ENCODE measurements at places on chromosomes 2 and 18.

DNA sequence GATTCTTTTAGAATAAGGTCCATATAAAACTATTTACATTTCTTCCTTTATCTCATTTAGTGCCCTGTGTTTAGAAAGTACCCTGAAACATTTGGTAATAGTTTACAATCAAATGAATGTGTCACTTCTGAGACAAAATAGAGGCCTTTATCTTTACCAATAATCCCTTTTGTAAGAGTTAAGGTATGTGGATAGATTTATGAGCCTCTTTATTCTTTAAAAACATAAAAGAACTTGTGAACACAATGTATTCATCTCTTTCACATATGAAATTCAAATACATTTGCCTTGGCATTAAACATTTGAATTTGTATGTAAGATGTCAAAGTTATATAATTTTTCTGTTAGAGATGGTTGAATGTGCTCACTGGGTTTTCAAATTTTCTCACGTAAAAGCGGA is 180.5 kb upstream of the CWC22 start:
- no peak for DNase-seq

- no peak for DNase-seq
Observed at GRCh38 chr2:236939721-236940231, 145.9 kb upstream of the COPS8 start.

DNA sequence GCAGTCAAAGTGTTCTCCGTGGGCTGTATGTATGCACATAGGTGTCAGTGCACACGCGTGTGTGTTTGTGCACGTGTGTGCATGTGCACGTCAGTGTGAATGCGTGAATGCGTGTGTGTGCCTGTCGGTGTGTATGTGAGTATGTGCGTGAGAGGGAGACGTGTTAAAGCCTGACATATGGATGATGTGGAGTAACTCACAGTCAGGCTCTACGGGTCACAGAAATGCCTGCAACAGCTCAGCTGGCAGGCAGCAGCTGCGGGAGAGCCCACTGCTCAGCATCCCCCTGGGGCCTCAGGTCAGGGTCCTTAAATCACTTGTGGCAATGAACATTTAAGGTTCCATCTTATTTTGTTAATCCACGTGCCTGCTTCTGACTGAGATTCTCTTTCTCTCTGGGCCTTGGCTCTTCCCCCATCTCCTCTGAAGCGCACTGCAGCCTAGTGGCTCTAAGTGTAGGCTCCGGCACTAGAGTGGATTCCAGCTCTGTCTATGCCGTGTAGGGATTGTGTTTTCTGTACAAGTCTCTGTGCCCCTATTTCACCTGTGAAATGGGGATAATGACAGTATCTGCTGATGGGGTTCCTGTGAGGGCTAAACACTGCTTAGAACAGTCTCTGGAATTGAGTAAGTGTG is 63.0 kb downstream of the DYSF start:
- DNase-seq: no peak

- no peak for DNase-seq
Observed at GRCh38 chr2:121686218-121686617, 37.0 kb upstream of the CLASP1 start.

- DNase-seq: no peak
Observed at GRCh38 chr2:72759755-72760154, 66.1 kb downstream of the EXOC6B start.

GRCh38 chr18:43863180-43863579 is 585.9 kb upstream of the SYT4 start:
- no peak for DNase-seq

- DNase-seq: no peak
Observed at GRCh38 chr2:95047629-95048510, 22.4 kb downstream of the MAL start.

DNA sequence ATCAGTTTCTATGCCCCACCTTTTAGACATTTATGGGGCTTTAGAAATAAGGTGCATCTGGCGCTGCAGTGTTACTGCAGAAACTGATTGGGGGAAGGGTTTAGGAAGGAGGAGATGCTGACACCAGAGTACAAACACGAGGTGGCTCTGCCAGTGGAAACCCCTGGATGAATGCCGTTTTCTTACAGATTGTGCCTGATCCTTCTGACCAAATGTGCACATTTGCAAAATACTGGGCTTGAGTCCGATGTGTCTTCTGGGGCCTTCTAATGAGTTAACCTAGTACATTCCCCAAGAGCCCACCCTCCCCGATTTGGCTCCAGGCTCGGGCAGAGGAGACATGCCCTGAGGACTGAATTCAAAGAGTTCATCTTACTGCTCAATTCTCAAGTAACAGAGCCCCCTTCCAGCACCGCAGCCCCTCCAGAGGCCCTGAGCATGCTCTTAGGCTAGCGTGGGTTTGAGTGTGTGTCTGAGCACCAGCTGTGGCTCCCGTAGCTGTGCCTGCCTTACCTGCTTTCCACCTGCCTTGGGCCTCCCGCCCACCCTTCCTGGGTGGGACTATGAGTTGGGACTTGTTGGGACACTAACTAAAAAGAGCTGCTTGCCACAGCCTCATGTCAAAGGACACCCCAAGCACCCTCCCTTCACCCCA is 116.7 kb upstream of the COPS8 start:
- no peak for DNase-seq

GRCh38 chr2:222523783-222524544 is 99.6 kb downstream of the SGPP2 start:
- no peak for DNase-seq

GRCh38 chr18:76824145-76824676 is 1.9 kb downstream of the ZNF236 start:
- no peak for DNase-seq

GRCh38 chr2:3168230-3168891 is 209.3 kb downstream of the EIPR1 start:
- no peak for DNase-seq

DNA sequence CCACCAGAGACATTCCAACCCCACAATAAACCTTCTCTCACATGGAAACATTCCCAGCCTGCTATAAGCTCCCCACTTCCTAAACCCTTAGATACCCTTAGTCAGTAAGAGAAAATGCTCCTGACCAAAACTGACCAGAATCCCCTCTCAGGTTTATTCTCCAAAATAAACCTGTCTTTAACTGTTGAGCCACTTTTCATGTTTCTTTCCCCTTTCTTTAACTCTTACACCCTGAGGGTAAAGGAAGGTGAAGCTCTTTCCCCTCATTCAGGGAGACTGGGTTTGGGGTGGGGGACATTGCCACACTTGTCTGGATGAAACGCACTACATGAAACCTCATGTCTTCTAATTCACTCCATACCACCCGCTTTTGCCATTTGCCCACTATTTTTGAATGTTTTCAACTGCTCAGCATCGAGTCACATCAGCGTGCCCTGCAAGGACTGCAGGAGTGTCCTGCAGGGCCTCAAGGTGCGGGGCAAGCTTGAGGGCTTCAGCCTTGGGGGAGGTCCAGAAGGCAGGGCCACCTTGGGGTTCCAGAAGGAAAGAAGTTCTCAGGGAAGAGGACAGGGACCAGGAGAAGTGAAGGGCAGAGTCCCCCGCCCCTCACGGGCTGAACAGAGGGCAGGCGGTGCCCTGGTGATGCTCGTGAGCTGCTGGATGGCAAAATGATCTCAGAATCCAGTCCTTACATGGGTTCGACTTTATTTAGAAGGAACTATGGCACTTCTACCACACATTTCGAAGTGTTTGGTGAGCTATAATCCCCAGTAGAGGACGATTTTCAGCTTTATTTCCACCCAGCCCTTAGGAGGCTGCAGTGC is 4.2 kb upstream of the SP140L start:
- DNase-seq: no peak

DNA sequence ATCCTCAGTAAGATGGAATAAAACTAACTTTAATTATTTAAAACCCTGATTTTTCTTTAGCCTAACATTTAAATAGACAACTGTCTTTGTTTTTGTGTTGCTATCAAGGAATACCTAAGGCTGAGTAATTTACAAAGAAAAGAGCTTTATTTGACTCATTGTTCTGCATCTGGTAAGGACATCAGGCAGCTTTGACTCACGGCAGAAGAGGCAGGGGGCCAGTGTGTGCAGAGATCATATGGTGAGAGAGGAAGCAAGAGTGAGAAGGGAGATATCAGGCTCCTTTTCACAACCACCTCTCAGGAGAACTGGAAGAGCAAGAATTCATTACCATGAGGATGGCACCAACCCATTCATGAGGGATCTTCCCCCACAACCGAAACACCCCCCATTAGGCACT is 64.6 kb upstream of the TFPI start:
- no peak for DNase-seq

DNA sequence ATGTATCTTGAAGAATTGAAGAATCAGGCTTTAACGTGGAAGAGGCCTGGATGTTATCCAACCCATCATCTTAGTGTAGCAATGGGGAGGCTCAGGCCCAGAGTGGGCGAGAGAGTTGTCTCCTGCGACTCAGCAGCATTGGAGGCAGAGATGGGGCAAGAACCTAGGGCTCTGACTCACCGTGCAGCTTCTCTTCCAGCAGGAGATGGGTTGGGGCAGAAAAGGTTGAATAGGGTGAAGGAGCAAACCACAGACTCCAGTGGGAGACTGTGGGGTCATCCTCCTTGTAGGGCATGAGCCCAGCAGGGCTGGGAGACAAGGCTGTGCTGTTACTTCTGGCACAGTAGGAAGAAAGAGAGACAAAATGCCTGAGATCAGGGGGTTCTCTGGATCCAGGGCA is 1.4 kb downstream of the IL36RN start:
- no peak for DNase-seq

- DNase-seq: no peak
Observed at GRCh38 chr2:199439066-199439465, 18.7 kb downstream of the SATB2 start.

DNA sequence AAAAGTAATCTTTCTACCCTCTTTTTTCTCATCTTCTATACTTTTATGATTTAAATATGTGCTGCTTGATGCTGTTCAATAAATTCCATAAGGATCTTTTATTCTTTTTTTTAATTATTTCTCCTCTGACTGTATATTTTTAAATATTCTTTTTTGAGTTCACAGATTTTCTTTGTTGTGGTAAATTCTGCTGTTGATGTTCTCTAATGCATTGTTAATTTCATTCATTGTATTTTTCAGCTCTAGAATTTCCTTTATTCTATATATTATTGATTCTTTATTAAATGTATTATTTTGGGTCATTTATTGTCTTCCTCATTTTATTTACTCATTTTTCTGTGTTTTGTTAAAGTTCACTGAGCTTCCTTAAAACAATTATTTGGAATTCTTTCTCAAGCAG is 260.9 kb downstream of the ZNF804A start:
- no peak for DNase-seq

DNA sequence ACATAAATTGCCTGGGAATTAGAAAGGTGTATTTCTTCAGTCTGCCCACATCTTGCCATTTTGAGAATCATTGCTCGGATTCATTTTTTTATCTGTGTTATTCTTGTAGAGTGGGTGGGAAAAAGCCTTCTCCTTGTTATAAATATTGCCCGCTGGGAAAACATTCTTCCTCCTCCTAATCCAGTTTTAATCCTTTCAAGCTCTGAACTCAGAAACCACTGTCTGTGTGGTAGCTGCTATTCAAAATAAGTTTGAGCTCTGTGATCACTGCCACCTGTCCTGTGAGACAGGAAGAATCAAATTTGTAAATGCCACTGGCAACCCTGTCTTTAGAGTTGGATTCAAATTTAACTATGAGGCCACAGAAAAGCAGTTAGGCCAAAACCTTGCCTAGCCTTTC is 1875.2 kb upstream of the PIK3C3 start:
- no peak for DNase-seq

GRCh38 chr2:108925286-108925685 is 63.7 kb downstream of the EDAR start:
- DNase-seq: no peak

- no peak for DNase-seq
Observed at GRCh38 chr18:58661423-58661822, 9.8 kb upstream of the MALT1 start.

GRCh38 chr2:127670055-127670956 is 5.0 kb downstream of the LIMS2 start:
- no peak for DNase-seq

DNA sequence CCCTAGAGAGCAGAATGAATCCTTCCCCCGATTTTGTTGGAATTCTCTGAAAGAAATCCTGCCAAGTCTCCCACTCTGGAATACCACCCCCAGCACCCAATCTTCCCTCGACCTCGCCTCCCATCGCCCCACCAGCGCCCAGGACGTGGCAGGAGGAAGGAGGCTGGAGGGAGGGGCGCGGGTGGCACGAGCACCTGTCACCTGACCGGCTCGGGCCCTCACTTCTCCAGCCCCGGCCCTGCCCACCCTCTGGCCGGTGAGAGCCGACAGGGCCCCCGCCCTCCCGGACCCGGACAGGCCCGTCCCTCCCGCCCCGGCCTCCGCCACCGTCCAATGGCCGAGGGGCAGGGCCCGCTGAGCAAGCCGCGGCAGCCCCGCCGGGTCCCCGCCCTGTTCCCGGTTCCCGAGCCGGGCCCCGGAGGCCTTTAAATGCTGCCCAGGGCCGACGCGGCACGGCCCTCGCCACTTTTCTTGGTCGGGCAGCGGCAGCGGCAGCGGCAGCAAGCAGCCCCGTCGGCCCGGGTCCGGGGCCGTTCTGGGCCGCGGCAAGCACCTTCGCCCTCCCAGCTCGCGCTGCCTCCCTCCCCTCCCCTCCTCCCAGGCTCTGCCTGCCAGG is at the start of gene LGALSL:
Gene LGALSL, plus strand, starts transcription at position 393 of the 616 bp plus-strand sequence. CDS start 384 bp downstream, outside the sequence.
- no peak for DNase-seq

DNA sequence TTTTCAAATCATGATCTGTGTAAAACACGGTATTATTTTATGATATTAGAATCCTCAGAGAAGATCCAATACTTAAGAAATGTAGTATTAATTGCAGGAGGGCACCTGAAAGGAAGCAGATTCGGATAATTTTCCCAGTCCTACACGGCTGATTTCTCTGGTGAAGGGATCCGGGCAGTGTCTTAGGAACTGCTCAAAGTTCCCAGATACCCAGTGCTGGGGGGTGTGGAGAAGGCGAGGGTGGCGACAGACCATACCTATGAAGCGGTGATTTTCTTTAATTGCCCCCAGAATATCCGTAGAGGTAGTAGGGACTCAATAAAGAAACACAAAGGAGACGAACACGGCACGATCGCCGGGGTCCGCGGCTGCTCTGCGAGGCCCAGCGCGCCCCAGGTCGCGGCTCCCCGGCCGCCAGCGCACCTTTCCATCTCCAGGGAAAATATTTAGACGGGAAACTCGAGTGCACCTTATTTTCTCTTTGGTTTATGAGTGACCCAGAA is 1.4 kb upstream of the SOX11 start:
- no peak for DNase-seq

DNA sequence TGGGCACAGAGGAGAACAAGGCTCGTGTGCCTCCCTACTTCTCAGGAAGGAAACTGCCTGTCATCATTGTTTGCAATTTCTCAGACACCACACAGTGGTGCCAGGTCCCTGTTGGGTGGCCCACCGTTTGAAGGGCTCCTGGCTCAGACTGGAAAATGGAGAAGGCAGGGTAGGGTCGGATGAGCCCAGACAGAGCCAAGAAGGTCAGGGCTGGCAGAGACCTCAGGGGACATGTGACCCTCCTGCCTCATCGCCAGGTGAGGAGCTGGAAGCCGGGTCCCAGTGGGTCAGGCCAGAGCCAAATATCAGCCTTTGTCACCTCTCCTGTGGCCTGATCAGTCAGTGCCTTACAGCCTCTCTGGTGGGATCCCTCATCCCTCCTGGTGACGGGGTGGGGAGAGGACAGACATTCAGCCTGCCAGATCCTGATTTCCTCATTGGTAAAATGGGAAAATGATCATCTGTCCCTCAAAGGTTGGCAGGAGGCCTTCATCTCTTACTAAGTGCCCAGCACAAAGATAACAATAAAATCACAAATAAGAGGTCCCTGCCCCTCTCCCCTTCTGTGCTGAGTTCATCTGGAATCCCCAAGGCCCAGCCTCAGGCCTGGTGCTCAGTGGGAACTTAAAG is 117.6 kb downstream of the CAPN13 start:
- no peak for DNase-seq

GRCh38 chr2:71566372-71566771 is 113.0 kb downstream of the DYSF start:
- DNase-seq: no peak

GRCh38 chr2:81250270-81250669 is 945.7 kb upstream of the LRRTM1 start:
- no peak for DNase-seq

Measured in stimulated activated CD8-positive, alpha-beta memory T cell treated with anti-CD3 and anti-CD28 coated beads, Interleukin-7, amount 100 ng/mL, for 1 hour (primary cell).